HFFc6 (cell line): ENCODE measurements at places on chromosomes 5 and 9. TPM values are rescaled to one million over a fixed set of nuclear protein-coding genes. Genes with fewer than 3 reads are reported as not detected.

GRCh38 chr5:67246546-67247268, 50.1 kb upstream of the CD180 start:
- no peak for DNase-seq

Gene SLC4A9
- not detected in 3 replicates for total RNA-seq

Gene TMEM171
- total RNA-seq, result 1.1 to 3.0 TPM (median 1.7 TPM) in 3 replicates

- no peak for DNase-seq
Observed at GRCh38 chr5:41218929-41219657, 5.8 kb upstream of the C6 start.

- no peak for DNase-seq
Observed at GRCh38 chr5:204001-204400, 12.7 kb downstream of the LRRC14B start.

Gene ADAMTS12
- 46.9 and 50.0 TPM in 2 replicates for total RNA-seq

- no peak for DNase-seq
Observed at GRCh38 chr5:111278858-111279504, 54.8 kb downstream of the CAMK4 start.

DNA sequence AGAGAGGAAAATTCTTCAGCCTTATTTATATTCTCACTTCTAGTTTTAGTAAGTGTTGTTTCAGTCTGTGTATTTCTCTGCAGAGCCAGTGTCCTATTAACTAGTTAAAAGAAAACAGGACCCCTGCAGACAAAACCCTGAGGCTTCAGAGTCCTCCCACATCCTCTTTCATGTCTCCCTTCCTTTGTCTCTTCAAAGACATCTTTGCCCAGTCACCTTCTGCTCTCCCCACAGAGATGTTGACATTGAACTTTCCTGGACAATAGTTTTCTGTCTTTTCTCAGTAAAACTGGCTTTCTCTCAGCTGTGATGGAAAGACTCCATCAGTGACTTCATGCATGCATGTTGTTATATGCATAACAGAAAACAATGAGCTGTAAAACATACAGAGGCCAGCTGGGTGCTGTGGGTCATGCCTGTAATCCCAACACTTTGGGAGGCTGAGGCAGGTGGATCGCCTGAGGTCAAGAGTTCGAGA, 20.2 kb downstream of the GRAMD2B start:
- no peak for DNase-seq

Gene LRRC70
- 0.13 to 0.31 TPM (median 0.21 TPM) in 3 replicates for total RNA-seq

GRCh38 chr5:174323878-174324281, 278.4 kb downstream of the NSG2 start:
- no peak for DNase-seq

Gene LRRC19
- not detected in 3 replicates for total RNA-seq

Gene LCNL1
- total RNA-seq, result not detected in 3 replicates

- no peak for DNase-seq
Observed at GRCh38 chr5:91144491-91145332, 238.4 kb downstream of the ARRDC3 start.

GRCh38 chr5:57566914-57567313, 84.3 kb upstream of the ACTBL2 start:
- DNase-seq, result no peak

DNA sequence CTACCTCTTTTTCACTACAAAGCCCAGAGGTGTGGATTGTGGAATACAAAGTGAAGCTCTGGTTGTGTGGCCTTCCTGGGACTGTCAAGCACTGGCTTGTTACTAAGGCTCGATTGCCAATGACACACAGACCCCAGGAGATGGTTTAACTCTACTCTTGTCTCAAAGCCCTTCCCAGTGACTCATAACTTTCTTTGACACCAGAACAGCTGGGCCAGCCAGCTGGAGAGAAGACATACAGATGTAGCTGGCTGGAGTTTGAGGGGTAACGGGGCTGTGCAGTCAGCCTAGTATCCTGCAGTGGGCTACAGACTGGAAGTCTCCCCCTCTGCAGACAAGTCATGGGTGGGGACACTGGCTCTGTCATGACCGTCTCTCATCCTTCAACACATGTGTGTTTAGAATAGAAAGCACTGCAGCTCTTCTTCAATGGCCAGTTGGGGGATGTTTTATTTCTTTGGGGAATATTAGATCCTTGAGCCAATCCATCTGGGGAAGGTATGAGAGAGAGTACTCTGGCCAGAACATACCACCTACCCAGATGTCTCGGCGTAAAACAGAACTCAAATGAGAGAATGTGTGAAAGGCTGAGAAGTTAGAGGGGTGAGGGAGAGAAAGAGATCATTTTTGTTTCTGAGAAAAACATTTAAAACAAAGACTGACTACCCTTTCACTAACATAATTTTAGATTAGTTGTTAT, 53.3 kb downstream of the SEMA6A start:
- no peak for DNase-seq

Gene FRRS1L
- total RNA-seq, result not detected in 3 replicates

DNA sequence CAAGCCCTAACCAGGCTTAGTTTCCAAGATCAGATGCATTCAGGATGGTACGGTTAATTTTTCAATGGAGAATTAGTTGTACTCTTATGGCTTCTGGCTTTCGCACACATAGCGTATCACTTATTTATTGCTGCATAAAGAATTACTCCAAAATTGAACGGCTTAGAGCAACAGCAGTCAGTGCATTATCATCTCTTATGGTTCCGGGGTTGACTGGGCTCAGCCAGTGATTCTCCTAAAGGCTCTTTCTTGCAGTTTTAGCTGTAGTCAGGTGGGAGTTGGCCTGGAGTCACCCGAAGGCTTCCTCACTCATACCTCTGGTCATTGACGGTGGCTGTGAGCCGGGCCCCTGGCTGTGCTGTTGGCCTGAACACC, 595 bp upstream of the GRHPR start:
- no peak for DNase-seq

Gene FCN2
- total RNA-seq, result not detected in 3 replicates

Gene GLRA1
- total RNA-seq, result not detected in 3 replicates

DNA sequence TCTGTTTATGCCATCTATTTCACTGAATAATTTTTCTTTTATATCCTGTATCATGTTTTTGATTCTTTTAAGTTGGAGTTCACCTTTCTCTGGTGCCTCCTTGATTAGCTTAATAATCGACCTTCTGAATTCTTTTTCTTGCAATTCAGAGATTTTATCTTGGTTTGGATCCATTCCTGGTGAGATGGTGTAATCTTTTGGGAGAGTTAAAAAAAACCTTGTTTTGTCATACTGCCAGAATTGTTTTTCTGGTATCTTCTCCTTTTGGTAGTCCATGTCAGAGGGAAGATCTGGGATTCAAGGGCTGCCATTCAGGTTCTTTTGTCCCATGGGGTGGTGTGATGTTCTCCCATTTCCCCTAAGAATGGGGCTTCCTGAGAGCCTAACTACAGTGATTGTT, 800.8 kb upstream of the TYRP1 start:
- DNase-seq, result no peak

Gene ZNF883
- 4.2 to 6.5 TPM (median 4.5 TPM) in 3 replicates for total RNA-seq

- no peak for DNase-seq
Observed at GRCh38 chr5:155052532-155052931, 39.0 kb downstream of the KIF4B start.

DNA sequence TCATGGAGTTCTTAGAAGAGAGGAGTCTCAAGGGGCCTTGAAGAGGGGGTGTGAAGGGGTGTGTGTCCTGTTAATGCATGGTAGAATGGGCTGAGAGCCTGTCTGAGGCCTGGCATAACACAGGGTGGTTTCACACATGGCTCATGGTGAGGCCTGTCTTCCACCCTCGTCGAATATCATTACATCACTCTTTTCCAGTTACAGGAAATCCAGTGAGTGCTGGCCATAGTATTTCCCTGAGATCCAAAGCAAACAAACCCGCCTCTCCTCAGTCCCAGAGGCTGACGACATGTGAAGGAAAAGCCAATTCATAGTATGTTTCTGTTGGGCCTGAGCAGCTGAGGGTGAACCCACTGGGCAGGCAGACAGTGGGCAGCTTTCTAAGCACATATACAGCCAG, 159.4 kb upstream of the NR3C1 start:
- DNase-seq, result no peak

- DNase-seq, result no peak
Observed at GRCh38 chr9:125995006-125995405, 247.8 kb downstream of the PBX3 start.

DNA sequence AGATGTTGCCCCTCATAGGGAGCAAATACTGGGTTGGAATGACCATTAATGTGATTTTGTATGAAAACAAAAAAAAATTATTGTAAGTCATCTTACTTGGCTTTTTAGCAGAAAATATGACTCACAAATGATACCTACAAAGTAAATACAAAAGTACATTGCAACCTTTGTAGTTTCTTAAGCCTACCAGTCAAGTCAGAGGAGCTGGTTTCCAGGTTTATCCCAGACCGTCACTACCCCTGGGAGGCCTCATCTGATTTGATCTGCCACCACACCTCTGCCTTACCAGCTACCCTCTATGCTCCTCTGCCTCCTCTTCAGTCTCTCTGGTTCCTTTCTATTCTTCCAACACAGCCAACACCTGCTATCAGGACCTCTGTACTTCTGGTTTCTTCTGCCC, 349.9 kb upstream of the CCNH start:
- DNase-seq, result no peak

- no peak for DNase-seq
Observed at GRCh38 chr5:62979472-62979871, 400.9 kb downstream of the LRRC70 start.
